ENCODE measurements at places on chromosomes 7 and 10.

DNA sequence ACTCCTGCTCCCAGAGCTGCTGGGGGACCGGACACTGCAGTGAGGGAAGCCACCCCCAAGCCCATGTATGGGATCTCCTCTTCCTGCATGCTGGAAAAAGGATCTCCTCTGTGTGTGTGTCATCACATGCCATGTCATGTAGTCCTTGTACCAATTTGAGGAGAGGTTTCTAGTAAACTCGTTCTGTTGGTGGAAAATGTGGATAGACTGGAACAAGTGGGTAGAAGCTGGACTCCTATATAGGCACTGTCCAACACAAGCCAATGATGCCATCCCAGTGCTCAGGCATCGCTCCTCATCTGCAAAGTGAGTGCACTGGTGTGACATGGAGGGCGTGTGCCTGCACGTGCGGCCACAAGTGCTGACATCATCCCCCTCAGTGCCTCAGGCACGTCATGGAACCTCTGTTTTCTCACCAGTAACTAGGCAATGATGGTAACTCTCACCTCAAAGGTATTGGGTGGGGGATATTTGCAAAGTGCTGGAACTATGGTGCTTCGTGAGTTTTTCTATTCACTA, 19.3 kb downstream of the MYO1G start:
- DNase-seq = no peak

DNA sequence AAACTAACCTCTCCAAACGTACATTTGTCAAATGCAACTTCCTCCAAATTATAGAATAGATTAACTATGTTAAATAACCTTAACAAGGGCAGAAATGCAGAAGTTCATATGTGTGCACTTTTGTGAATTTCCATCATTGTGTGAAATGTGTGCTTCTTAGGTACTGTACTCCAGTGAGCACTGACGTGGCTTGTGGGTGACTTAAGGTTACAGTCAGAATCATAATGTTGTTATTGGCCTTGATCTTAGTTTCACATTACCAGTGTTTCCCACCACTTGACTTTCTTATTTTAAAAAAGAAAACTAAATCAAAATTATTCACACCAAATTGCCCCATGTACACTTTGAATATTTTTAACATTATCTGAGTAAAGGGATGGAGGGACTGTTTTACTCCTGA, 155.1 kb upstream of the FZD8 start:
- DNase-seq = no peak

GRCh38 chr7:116591202-116592040, 66.6 kb downstream of the CAV1 start:
- peak; percentile 11 for DNase-seq

DNA sequence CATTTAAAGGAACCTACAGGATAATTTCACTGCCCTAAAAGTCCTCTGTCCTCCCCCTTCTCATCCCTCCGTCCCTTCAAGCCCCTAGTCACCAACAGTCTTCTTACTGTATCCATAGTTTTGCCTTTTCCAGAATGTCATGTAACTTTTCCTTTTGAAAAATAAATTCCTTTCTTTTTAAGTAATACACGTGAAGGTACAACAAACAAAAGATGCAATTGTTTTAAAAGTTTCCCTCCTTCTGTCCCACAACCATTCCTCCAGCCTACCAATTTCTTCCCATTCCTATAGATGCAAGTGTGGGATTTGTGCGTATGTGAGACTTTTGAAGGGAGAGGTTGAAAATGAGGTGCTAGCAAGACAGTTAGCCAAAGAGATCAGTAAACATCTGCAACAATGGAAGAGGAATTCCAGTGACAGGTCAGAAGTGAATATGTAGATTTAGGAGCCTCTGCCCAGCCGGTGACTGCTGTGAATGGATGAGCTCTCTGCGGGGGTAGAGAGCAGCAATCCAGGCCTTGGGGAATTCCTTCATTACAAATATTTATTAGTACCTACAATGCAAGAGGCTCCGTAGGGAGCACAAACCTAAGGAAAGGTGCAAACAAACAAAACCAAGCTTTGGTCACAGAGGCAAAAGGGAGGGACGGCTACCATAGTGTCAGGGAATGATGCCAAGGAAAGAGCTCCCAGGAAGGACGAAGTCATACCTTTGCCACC, 243.6 kb downstream of the SKIDA1 start:
- DNase-seq = no peak

- no peak for DNase-seq
These were observed 387.1 kb downstream of the INHBA start for GRCh38 chr7:41315764-41316163.

- DNase-seq = no peak
These were observed 101.1 kb downstream of the GPR85 start for GRCh38 chr7:112985377-112985987.

GRCh38 chr10:62384057-62384446, 9.9 kb downstream of the ZNF365 start:
- DNase-seq = no peak

DNA sequence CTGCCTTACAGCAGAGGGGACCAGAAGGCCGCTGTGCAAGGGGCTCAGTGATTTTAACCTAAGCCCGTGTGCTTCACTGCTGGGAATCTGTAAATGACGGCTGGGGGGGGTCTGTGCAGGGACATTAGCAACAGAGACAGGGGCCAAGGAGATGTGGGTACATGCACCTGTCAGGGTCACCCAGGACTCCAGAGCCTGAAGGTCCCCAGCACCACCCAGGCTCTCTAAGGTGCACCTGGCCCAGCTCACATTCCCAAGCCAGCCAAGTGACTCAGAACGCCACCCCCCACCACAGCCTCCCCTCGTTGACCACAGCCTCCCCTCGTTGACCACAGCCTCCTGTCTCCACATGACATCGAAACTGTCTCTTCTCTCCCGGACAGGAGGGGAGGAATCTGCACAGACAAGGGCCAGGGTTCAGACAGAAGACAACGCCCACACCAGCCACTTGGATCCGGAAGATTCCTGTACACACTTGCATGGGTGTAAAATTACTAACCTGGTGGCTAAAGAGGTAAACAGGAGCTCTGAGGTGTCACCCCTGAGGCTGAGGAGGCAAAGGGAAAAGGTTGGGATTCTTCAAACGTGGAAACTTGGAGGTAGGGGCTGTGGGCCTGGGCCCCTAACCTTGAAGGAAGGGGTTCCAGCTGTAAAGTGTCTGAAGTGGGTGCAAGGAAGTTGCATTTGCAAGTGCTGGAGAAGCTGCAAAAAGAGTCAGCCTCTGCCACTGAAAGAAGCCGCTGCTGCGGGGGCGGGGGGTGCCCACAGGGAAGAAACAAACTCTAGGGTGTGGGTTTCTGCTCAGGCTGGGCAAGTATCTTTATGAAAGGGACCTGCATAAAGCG, 27.0 kb downstream of the CALML3 start:
- DNase-seq = no peak

DNA sequence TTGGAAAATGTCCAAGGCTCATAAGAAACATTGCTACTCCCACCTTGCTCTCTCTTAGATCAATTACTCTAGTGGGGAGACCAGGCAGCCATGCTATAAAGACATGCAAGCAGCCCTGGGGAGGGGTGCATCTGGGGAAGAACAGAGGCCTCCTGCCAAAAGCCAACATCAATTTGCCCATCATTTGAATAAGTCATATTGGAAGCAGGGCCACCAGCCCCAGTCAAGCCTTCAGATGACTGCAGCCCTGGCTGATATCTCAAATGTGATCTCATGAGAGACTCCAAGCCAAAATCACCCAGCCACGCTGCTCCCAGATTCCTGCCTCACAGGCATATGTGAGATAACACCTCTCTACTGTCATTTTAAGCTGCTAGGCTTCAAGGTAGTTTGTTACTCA, 157.5 kb upstream of the PDE1C start:
- no peak for DNase-seq

DNA sequence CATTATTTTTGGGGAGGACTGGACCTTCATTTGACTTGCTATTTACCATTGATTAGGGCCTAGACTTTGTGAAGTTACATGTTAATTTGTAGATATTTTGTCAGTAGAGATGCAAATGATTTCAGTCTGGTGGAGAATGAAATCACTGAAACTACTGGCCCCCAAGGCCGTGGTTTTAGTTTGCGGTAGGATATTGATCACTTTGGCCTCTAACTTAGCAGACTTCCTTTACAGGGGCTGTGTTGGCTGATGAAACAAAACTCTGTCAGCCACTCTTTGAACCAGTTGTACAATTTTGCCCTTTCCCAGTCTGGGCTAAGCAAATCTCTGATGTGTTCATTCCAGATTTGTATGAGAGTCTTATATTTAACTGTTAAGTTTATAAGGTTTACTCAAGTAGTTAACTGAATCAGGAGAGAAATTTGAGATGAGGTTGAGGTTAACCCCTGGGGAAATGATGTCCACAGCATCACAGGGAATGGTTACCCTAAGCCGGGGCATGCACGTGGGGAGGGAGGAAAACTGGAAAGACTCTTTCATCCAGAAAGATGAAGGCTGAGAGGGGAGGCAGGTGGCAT, 105.7 kb upstream of the INSIG1 start:
- no peak for DNase-seq

DNA sequence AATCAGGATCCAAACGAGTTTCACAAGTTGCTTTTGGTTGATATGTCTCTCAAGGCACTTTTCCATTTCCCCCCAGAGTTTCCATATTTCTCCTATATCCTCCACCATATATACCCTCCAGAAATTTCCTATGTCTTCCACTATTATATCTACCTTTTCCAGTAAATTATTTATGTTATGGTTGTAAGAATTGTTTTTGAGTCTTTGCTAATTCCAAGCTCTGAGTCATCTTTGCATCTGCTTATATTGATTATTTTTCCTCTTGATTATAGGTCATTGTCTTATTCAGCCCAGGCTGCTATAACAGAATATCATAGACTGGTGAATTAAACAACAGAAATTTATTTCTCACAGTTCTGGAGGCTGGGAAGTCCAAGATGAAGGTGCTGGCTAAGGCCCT, 12.7 kb downstream of the TACC2 start:
- DNase-seq = no peak

DNA sequence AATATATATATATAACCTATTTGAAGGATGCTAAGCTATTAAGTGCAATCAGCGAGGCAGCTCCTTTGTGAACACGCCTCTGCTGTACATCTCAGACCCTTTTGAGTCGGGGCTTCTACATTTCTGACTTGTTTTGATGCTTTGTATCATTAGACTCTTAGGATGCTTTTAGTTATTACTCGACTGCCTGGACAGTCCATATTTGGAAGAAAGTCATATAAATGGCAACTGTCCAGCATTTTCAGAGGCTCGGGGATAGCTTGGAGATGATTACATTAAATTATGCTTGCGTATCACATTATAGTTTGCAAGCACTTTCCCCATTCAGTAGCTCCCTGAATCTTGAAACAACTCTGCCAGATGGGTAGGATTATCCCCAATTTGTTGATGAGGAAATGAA, 257.9 kb downstream of the PTEN start:
- DNase-seq = no peak

DNA sequence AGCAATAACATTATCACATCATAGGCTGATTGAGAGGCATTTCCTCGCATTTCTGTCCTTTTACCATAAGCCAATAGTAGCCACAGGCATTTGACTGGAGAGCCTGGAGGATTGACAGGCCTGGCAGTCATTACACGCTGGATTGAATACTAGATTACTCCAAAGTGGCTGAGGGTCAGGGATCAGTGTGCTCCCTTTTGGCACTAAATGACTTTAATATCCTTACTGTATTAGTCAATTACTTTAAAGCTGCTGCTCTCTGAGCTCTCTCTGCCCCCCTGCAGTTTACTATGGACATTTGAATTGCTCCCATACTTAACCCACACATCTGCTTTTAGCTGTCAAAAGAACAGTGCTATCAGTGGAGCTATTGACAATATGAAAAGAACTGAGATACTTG, 302.0 kb downstream of the TFEC start:
- DNase-seq = no peak

DNA sequence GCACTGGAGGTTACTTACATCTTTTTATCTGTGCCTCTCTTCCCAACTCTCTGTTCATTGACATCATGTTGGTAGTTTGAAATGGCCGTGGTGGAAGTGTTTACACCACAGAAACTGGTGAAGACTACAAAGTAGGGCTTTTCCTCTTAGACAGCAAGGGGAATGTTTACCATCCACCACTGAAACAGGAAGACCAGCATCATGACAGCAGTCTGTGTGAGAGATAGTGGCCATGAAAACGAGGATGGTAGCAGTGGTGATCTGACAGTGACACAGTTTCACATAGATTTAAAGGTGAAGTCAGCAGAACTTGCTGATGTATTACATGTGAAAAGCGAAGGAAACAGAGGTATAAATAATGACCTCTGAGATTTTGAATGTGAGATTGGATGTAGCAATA, 115.7 kb downstream of the CCDC71L start:
- DNase-seq = no peak
